ENCODE measurements at places on chromosomes 3 and 15. TPM values are rescaled to one million over a fixed set of nuclear protein-coding genes. Genes with fewer than 3 reads are reported as not detected.
A peak's percentile ranks its signal among the peaks of the same experiment; 100 is the strongest.

DNA sequence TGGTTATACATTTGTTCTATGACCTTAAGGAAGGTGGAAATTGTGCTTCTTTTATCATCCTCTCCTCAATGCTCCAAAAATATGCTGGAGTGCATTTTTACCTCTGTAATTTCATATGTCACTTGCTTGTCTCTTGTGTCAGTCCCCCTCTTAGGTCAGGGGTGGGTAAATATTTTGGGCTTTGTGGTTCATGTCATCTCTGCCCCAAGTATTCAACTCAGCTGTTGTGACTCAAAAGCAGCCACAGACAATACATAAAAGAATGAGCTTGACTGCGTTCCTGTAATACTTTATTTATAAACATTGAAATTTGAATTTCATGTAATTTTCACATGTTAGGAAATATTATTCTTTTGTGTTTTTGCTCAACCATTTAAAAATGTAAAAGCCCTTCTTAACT is 60.4 kb upstream of the SLC24A5 start:
- no peak overlapping the region for H3K4me3 ChIP-seq
- H3K27me3 ChIP-seq, result no peaks in the 10 kb centered on the region
- no peaks in the 10 kb centered on the region for H3K4me1 ChIP-seq
- H3K27ac ChIP-seq, result no peak overlapping the region
- no peaks in the 10 kb centered on the region for H3K36me3 ChIP-seq

DNA sequence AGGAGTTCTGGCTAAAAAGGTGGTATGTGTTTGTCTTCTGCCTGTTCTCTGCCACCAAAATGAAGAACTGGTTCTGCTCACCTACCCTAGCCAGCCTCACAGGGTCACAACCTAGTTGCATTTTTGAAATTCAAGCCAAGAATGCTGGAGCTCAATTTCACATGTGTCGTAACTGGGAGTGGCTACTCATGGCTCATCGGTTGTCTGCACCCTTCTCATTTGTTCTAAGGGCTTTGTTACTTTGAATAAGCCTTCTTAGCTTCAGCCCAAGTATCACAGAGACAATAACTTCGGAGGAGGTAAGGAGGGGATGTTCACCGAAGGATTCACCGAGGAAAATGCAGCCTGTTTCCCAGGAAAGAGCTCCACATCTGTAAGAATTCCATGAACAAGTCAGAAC is 134.3 kb upstream of the RARB start:
- H3K4me1 ChIP-seq, result no peaks in the 10 kb centered on the region
- DNase-seq, result no peak
- no peak overlapping the region for H3K4me3 ChIP-seq
- no peaks in the 10 kb centered on the region for H3K36me3 ChIP-seq
- no peaks in the 10 kb centered on the region for H3K27me3 ChIP-seq

DNA sequence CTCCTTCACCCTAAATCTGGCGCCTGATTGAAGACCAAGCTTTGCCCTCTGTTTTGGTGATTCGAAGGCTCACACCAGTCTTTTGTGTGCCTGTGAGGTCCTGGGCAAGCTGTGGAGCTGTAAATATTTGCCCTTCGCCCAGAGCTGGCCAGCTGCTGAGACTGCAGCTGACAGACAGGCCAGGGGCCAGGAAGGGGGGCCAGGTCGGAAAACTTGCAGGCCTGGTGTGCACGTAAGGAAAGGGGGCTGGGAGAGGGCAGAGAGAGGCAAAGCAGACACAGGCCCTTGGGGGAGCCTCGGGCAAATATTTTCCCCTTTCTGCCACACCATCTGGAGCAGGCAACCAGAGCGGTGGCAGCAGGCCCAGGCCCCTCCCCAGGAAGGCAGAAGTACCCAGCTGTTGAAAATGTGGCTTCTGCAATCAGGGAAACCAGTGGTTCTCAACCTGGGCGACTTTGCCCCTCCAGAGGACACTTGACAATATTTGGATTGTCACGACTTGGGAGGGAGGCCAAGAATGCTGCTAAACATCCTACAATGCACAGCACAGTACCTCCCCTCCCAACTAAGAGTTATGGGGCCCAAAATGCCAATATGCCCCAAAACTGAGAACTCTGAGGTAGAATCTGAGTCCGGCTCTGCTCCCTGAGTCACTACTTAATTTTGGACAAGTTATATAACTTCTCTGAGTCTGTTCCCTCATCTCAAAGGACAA is 2.5 kb downstream of the PDZRN3 start:
- H3K27ac ChIP-seq, result peak overlapping the region; percentile 75
- H3K4me1 ChIP-seq, result peaks cover 9% of the 10 kb centered on the region
- no peaks in the 10 kb centered on the region for H3K27me3 ChIP-seq
- DNase-seq, result peak; percentile 90

DNA sequence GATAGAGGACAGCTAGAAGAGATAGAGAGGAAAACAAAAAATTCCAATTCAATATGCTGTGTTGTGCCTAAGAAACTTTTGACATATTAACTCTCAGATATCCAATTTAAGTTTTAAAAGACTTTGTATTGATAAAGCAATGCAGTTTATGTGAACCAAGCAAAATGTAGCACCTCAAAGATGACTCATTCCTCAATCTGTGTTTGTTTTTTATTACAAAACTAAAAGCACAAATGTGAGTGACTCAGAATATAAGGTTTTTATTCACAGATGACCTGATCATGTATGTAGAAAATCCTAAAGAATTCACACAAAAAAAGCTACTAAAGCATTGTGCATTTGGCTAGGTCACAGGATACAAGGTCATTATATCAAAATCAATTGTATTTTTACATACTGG is 11.1 kb downstream of the HCLS1 start:
- H3K27ac ChIP-seq, result peak overlapping the region; percentile 76
- H3K4me1 ChIP-seq, result peaks cover 20% of the 10 kb centered on the region
- no peaks in the 10 kb centered on the region for H3K27me3 ChIP-seq
- no peak overlapping the region for H3K4me3 ChIP-seq

GRCh38 chr3:32278714-32279113 is 40.2 kb downstream of the CMTM8 start:
- no peaks in the 10 kb centered on the region for H3K36me3 ChIP-seq
- no peak overlapping the region for H3K4me3 ChIP-seq
- peaks cover 18% of the 10 kb centered on the region for H3K4me1 ChIP-seq
- H3K27me3 ChIP-seq, result no peaks in the 10 kb centered on the region
- DNase-seq, result no peak
- H3K27ac ChIP-seq, result no peak overlapping the region

The TMEM39A gene
- total RNA-seq, result 18.7 TPM
